Endothelial cell of umbilical vein (primary cell): ENCODE measurements at places on chromosomes 12 and 14. TPM values are rescaled to one million over a fixed set of nuclear protein-coding genes. Genes with fewer than 3 reads are reported as not detected.

The CIROP gene
- total RNA-seq, result not detected in 2 replicates

The PPP2R3C gene
- 40.6 and 46.0 TPM in 2 replicates for total RNA-seq

The CD163L1 gene
- 7.5 and 10.7 TPM in 2 replicates for total RNA-seq

The RASAL1 gene
- total RNA-seq, result not detected in 2 replicates

The GPRC5D gene
- not detected in 2 replicates for total RNA-seq

The NUAK1 gene
- 34.2 and 38.0 TPM in 2 replicates for total RNA-seq

The LRRK2 gene
- total RNA-seq, result 1.3 and 2.2 TPM in 2 replicates

The OR6C1 gene
- not detected in 2 replicates for total RNA-seq

The LAG3 gene
- 3.8 and 4.1 TPM in 2 replicates for total RNA-seq

The NPFF gene
- total RNA-seq, result not detected in 2 replicates

The KRT2 gene
- total RNA-seq, result not detected in 2 replicates

The RPS6KL1 gene
- total RNA-seq, result 23.8 and 25.6 TPM in 2 replicates

The PELI2 gene
- total RNA-seq, result 13.0 TPM in 2 replicates

The PROX2 gene
- not detected in 2 replicates for total RNA-seq

The TAS2R42 gene
- not detected in 2 replicates for total RNA-seq

The PRKAG1 gene
- 50.0 and 54.9 TPM in 2 replicates for total RNA-seq

The TAS2R9 gene
- total RNA-seq, result not detected in 2 replicates

The CCDC59 gene
- total RNA-seq, result 45.4 and 50.7 TPM in 2 replicates

The TAS2R7 gene
- not detected in 2 replicates for total RNA-seq

The IFNG-AS1 gene
- total RNA-seq, result not detected in 2 replicates

The RND1 gene
- 4.0 and 4.4 TPM in 2 replicates for total RNA-seq

The VIPAS39 gene
- total RNA-seq, result 22.2 and 24.2 TPM in 2 replicates

The CBLN3 gene
- 5.0 and 8.6 TPM in 2 replicates for total RNA-seq

The DBX2 gene
- not detected in 2 replicates for total RNA-seq
